ENCODE measurements at places on chromosomes 3 and 15. TPM values are rescaled to one million over a fixed set of nuclear protein-coding genes. Genes with fewer than 3 reads are reported as not detected.
A peak's percentile ranks its signal among the peaks of the same experiment; 100 is the strongest.

GRCh38 chr3:112365035-112365434 lies 32.1 kb downstream of the CD200 start:
- peak overlapping the region; percentile 72 for H3K4me3 ChIP-seq
- no peak for DNase-seq
- H3K4me1 ChIP-seq, result peaks cover 33% of the 10 kb centered on the region
- peaks cover 62% of the 10 kb centered on the region for H3K36me3 ChIP-seq
- peak overlapping the region; percentile 80 for H3K27ac ChIP-seq

The GPR149 gene
- not detected for total RNA-seq

The IGSF10 gene
- not detected for total RNA-seq

The MST1R gene
- 1.5 TPM for total RNA-seq

The LRRN1 gene
- 0.05 TPM for total RNA-seq

DNA sequence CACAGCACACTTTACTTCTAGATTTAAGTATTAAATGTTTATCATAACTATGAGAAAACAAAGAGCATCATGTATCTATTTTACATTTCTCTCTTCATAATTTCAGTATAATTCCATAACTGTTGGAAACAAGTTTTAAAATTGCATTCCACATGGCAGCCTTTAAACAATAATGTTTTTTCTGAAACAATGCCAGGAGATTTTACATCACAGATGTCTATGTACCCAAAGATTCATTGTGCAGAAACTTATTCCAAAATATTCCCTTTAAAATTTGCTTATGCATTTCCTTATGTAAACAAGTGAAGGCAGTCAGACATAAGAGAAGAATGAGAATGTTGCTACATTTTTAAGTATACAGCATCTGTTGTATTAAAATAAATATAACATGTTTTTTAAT lies 324.9 kb upstream of the COL8A1 start:
- H3K36me3 ChIP-seq, result no peaks in the 10 kb centered on the region
- H3K4me3 ChIP-seq, result no peak overlapping the region
- no peaks in the 10 kb centered on the region for H3K4me1 ChIP-seq
- no peak for DNase-seq
- no peak overlapping the region for H3K27ac ChIP-seq

The GTPBP8 gene
- total RNA-seq, result 18.9 TPM

The RFT1 gene
- total RNA-seq, result 47.4 TPM

The SH3GL3 gene
- total RNA-seq, result not detected

DNA sequence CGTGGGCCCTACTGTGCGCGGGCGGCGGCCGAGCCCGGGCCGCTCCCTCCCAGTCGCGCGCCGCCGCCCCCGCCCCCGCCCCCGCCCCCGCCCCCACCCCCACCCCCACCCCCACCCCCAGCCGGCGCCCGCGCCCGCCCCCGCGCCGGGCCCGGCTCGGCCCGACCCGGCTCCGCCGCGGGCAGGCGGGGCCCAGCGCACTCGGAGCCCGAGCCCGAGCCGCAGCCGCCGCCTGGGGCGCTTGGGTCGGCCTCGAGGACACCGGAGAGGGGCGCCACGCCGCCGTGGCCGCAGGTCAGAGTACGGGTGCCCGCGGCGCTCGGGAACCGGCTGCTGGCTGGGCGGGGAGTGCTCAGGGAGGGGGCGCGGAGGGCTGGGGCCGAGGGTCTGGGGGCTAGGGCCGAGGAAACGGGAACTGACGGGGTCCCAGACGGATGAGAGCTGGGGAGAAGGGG lies 1.1 kb upstream of the PPARG start:
- no peak overlapping the region for H3K27ac ChIP-seq
- H3K27me3 ChIP-seq, result peaks cover 66% of the 10 kb centered on the region
- no peaks in the 10 kb centered on the region for H3K36me3 ChIP-seq
- no peak for DNase-seq

- no peaks in the 10 kb centered on the region for H3K4me1 ChIP-seq
- no peak for DNase-seq
- no peaks in the 10 kb centered on the region for H3K27me3 ChIP-seq
- H3K4me3 ChIP-seq, result no peak overlapping the region
These were observed 34.6 kb upstream of the THSD4 start for GRCh38 chr15:71080705-71081104.

GRCh38 chr15:35306361-35306981 lies 221.4 kb upstream of the NANOGP8 start:
- no peaks in the 10 kb centered on the region for H3K36me3 ChIP-seq
- DNase-seq, result no peak
- H3K27me3 ChIP-seq, result no peaks in the 10 kb centered on the region
- H3K4me1 ChIP-seq, result no peaks in the 10 kb centered on the region

DNA sequence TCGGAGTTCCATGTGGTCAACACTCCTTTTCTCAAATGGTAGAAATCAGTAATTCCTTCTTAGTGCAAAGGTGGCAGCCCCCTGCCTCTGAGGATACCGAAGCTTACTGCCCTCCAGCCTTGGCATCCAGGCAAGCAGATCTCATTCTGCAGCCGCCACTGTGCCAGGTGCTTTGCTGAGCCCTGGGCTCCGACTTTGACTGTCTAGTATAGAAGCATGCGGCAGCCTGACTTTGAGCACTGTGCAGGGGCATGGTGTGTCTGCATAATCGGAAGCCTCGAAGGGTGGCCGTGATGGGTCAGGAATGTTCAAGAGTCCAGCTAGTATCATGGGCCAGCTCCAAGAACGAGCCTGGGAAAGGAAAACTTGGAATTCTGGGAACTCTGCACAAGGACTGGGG lies 39.7 kb downstream of the ABTB1 start:
- peaks cover 4% of the 10 kb centered on the region for H3K27me3 ChIP-seq
- no peaks in the 10 kb centered on the region for H3K36me3 ChIP-seq
- no peak overlapping the region for H3K27ac ChIP-seq
- H3K4me1 ChIP-seq, result no peaks in the 10 kb centered on the region
- H3K4me3 ChIP-seq, result no peak overlapping the region

GRCh38 chr15:67059127-67059553 lies 6.3 kb upstream of the SMAD3 start:
- no peak for DNase-seq
- no peak overlapping the region for H3K4me3 ChIP-seq
- peaks cover 33% of the 10 kb centered on the region for H3K4me1 ChIP-seq
- H3K36me3 ChIP-seq, result no peaks in the 10 kb centered on the region
- H3K27me3 ChIP-seq, result peaks cover 16% of the 10 kb centered on the region
- no peak overlapping the region for H3K27ac ChIP-seq

- H3K27ac ChIP-seq, result no peak overlapping the region
- H3K4me3 ChIP-seq, result no peak overlapping the region
- H3K27me3 ChIP-seq, result peaks cover 2% of the 10 kb centered on the region
These were observed 11.4 kb upstream of the PRR20G start for GRCh38 chr3:127299276-127299675.

DNA sequence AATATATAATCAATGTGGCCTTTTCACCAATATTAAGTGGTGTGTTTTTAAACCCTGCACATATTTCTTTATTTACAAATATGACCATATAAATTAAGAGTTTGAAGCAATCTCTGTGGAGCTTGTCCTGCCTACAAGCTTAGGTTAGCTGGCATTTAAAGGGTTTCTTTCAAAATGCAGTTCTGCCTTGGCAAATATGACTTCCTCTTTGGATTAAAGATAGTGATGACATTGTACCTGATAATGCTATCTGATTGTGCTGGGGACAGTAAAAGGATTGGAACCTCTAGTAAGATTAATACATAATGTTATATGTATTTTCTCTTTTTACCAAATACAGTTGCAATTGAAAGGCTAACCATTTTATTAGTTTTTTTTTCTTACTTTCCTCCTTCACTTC lies 249.1 kb downstream of the OTOL1 start:
- no peaks in the 10 kb centered on the region for H3K4me1 ChIP-seq
- no peaks in the 10 kb centered on the region for H3K27me3 ChIP-seq
- no peak overlapping the region for H3K4me3 ChIP-seq
- H3K36me3 ChIP-seq, result no peaks in the 10 kb centered on the region
- no peak for DNase-seq

DNA sequence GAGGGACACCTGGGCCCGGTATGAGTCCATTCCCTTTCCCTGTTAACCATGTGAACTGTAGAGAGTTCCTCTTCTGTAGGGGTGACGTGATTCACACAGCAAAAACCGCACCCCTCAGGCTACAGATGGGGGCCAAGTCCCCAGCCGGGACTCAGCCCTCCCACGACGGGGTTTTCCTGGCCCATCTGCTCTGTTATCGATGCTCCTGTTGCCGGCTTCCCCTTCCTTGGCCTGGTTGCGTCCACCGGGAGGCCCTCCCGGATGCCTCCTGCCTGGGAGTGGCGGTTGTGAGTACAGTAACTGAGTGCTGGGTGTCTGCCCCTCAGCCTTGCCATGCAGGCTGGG lies 817 bp upstream of the PLXNA1 start:
- H3K36me3 ChIP-seq, result no peaks in the 10 kb centered on the region
- H3K27ac ChIP-seq, result peak overlapping the region; percentile 92
- no peak for DNase-seq
- H3K27me3 ChIP-seq, result peaks cover 9% of the 10 kb centered on the region

DNA sequence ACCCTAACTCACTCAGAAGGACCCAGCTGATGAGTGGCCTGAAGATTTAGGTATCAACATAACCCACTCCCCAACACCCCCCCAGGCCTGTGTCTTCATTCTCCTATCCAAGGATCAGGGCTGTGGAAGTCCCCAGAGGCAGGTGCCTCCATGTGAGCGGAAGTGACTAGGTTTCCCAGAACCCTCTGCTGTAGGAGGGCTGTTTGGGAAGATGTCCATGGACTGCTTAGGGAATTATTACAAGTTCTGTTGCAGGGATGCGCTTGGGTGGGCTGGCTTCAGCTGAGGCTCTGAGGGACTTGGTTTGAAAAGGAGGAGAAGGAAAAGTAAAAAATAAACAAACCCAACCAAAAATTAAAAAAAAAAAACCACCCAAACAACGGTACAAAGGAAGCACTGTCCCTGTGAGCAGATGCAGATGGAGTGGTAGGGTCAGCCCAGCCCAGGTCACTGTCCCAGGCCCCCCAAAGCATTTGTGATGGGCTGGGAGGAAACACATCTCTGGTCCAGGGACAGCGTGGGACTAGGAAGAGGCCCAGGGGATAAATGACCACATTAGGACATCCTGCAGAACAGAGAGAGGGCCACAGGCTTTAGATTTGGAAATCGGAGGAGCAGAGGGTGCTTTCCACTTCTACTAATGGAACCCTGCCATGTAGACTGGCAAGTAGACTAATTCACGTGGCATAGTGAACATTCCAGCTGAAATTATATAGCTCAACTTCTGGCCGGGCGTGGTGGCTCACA lies 12.2 kb upstream of the APOD start:
- peaks cover 1% of the 10 kb centered on the region for H3K4me1 ChIP-seq
- DNase-seq, result no peak
- H3K36me3 ChIP-seq, result no peaks in the 10 kb centered on the region
- no peak overlapping the region for H3K27ac ChIP-seq
- H3K4me3 ChIP-seq, result no peak overlapping the region

- no peak overlapping the region for H3K27ac ChIP-seq
- DNase-seq, result no peak
- H3K27me3 ChIP-seq, result no peaks in the 10 kb centered on the region
- peaks cover 6% of the 10 kb centered on the region for H3K36me3 ChIP-seq
- no peak overlapping the region for H3K4me3 ChIP-seq
These were observed 17.8 kb downstream of the HERC1 start for GRCh38 chr15:63815796-63816533.

DNA sequence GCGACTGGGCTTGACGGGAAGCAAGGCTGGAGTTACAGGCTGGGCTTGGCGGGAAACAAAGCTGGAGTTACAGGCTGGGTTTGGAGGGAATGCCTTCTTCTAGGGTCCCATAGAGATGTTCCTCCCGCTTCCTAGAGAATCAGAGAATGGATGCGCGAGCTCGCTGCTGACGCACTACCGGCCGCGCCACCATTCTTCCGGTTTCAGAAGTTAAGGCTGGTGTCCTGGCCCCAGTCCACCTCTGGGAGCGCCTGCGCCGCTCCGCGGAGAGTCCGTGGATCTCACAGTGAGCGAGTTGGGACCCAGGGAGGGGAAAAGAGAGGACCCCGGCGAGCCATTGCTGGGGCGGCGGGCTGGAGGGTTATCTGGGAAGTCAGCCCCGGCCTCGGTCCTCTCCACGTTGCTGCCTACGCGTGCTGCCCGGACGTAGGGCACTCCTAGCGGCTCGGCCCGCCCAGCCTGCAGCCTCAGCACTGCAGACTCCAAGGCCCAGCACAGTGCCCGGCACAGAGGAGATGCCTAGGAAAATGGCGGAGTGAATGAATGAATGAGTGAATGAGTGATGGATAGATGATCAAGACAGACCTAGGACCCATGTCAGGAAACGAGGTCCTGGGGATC lies at the start of gene ZNF502:
Gene ZNF502 (plus strand): TSS at position 206 of the 621 bp plus-strand sequence. CDS start 7,602 bp downstream, outside the sequence.
- H3K27ac ChIP-seq, result no peak within 1 kb of the TSS
- H3K4me3 ChIP-seq, result peak within 1 kb of the TSS; percentile 83
- H3K36me3 ChIP-seq, result peaks cover 11% of the 10 kb centered on the region
- peak; percentile 73 for DNase-seq
- H3K4me1 ChIP-seq, result peaks cover 4% of the 10 kb centered on the region

DNA sequence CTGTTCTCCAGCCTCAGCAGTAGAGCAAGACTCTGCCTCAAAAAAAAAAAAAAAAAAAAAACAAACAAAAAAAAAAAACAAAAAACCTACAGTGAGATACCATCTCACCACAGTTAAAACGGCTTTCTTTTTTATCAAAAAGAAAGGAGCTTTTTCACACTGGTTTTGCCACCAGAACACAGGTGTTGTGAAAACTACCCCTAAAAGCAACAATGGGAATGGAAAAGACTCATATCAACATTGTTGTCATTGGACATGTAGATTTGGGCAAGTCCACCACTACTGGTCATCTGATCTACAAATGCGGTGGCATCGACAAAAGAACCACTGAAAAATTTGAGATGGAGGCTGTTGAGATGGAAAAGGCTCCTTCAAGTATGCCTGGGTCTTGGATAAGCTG lies 24.8 kb upstream of the SLC25A38 start:
- no peak overlapping the region for H3K27ac ChIP-seq
- H3K4me3 ChIP-seq, result peak overlapping the region; percentile 7
- peak; percentile 69 for DNase-seq

- H3K4me3 ChIP-seq, result no peak overlapping the region
- no peaks in the 10 kb centered on the region for H3K27me3 ChIP-seq
- H3K36me3 ChIP-seq, result peaks cover 44% of the 10 kb centered on the region
- H3K4me1 ChIP-seq, result peaks cover 6% of the 10 kb centered on the region
These were observed 43.7 kb downstream of the ANKRD28 start for GRCh38 chr3:15754047-15754446.

GRCh38 chr3:128844502-128844901 lies 34.9 kb upstream of the ACAD9 start:
- peaks cover 21% of the 10 kb centered on the region for H3K4me1 ChIP-seq
- H3K27ac ChIP-seq, result no peak overlapping the region
- DNase-seq, result no peak
- no peak overlapping the region for H3K4me3 ChIP-seq
- no peaks in the 10 kb centered on the region for H3K36me3 ChIP-seq

DNA sequence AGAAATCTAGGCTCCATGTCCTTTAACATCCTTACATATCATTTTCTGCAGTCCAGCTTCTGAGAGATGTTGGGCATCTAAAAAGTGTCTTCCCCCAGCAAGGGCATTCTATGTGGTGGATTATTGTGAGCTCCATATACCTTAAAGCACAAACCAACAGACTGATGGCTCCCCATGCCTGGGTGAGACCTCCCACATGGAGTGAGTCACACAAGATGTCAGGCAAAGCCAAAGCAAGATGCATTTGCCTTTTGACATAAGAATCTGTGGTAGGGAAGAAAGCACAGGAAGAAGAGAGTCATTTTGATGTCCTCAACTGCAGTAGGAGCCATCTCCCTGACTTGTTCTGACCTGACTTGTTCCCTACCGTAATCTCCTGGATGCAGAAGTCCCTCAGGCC lies 238.7 kb upstream of the EIF1B start:
- H3K27me3 ChIP-seq, result peaks cover 5% of the 10 kb centered on the region
- DNase-seq, result no peak
- H3K27ac ChIP-seq, result no peak overlapping the region
- H3K4me3 ChIP-seq, result no peak overlapping the region

Measured in activated CD4-positive, alpha-beta T cell treated with anti-CD3 and anti-CD28 coated beads, Interleukin-2, amount 10 ng/mL, durations not matched to agents 24 days and 14 days (primary cell).